ENCODE measurements at places on chromosomes 16 and 17.

GRCh38 chr16:65308506-65308905 lies 186.6 kb upstream of the CDH11 start:
- DNase-seq = no peak

GRCh38 chr16:11409398-11409797 lies 64.1 kb downstream of the RMI2 start:
- no peak for DNase-seq

GRCh38 chr16:84599521-84600202 lies 18.2 kb downstream of the COTL1 start:
- DNase-seq = peak; percentile 54

GRCh38 chr17:31559584-31560501 lies 168.4 kb downstream of the RAB11FIP4 start:
- DNase-seq = no peak

- DNase-seq = no peak
Measured at GRCh38 chr17:66313325-66313724, 10.9 kb downstream of the PRKCA start.

DNA sequence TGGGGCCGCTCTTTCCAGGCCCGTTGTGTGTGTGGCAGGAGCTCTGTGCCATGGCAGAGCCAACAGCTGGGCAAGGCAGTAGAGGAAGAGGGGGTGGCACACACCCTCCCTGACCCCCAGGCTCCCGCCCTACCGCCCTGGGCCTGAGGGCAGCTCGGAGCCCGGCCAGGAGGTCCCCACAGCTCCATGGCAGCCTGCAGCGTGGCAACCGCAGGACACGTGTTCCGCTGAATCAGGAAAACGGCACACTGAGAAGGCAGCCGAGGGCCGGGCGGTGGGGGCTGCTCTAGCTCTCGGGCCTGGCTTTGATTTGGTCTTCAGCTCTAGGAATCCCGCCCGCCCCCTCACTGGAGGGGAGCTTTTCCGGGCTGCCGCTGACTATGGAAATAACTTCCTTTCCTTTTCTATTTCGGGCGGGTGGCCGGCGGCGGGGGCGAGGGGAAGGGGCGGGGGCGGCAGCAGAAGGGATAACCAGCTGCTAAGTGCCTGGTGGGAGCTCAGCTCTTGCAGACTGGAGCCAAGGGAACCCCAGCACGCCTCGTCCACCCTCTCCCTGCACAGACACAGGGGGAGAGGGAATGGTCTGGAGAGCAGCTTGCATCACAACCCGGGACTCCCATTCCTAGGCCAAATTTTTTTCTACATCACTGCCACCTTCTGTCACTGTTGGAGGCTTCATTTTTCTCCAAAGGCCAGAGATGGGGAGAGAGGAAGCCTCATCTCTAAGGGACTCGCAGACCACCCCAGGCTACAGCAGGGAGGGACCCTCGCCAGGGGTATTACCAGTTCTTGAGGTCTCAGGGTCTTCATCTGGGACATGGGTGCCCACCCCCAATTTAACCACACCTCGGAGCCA lies 24.8 kb upstream of the MRPS23 start:
- peak; percentile 32 for DNase-seq

- DNase-seq = no peak
Measured at GRCh38 chr17:40063901-40064531, 1.3 kb downstream of the THRA start.

DNA sequence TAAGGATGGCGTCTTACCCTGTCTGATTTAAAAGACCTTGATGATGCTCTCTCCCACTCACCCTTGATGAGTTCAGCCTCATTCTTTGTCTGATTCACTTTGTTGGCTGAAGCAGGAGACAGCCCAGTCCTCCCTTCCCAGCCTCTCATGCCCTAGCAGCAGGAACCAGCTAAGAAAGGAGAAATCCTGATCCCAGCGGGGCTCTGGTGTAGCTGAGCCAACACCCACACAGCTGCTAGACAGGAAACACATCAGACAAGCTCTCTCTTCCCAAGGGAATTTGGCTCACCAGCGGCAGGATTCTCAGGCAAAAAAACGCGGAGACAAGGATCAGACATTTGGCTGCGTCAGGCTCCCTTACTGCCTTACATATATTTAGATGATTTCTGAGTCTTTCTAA lies 211.5 kb downstream of the CDH11 start:
- DNase-seq = no peak

DNA sequence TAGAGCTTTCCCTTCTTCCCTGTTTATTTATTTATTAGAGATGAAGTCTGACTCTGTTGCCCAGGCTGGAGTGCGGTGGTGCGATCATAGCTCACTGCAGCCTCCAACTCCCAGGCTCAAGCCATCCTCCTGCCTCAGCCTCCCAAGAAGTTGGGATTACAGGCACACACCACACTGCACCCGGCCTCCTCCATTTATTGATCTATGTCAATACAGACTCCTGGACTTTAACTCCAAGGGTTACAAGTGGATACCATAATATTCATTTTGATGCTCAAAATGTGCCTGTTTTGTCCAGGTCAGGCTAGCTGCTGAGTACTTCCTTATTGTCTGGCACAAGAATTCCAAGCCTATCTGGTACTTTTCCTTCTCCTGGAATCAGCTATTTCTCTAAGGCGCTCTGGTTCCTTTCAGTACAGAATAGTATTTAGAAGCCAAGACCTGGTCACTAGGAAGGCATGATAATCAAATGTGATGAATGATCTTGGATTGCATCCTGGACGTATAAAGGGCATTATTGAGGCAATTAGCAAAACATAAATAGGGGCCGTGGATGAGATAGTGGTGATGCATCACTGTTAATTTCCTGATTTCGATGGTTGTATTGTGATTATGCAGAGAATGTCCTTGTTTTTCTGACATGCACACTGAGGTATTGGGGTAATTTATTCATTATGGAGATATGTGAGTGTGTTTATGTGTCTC lies 21.7 kb downstream of the IL4R start:
- no peak for DNase-seq

- DNase-seq = no peak
Measured at GRCh38 chr16:73166947-73167550, 119.1 kb upstream of the ZFHX3 start.

DNA sequence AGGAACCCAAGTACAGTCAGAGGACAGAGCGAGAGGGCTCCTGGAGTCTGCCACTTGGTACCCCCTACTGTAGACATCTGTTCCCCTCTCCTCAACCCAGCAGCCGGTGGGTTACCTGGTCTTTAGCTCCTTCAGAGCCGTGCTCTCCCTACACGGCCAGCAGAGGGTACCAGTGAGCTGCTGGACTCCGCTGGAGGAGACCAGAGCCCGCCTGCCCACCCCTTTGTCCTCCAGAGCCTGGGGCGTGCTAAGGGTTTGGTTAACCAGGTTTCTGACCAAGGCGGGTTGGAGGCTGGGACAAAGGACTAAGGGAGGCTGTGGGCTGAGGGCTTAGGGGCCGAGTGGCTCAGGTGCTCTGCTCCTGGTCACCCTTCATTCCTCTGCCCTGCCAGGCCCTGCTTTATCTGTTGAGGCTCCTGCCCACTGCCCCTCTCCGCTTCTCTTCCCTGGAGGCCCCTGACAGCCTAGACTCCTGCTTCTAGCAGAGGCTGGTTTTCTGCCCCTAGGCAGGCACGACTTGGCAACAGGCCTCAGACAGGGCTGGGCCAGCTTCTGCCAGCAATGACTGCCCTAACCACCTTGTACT lies 2.7 kb upstream of the HSD11B2 start:
- DNase-seq = no peak

GRCh38 chr16:68529931-68530701 lies 9.0 kb upstream of the ZFP90 start:
- peak; percentile 89 for DNase-seq

DNA sequence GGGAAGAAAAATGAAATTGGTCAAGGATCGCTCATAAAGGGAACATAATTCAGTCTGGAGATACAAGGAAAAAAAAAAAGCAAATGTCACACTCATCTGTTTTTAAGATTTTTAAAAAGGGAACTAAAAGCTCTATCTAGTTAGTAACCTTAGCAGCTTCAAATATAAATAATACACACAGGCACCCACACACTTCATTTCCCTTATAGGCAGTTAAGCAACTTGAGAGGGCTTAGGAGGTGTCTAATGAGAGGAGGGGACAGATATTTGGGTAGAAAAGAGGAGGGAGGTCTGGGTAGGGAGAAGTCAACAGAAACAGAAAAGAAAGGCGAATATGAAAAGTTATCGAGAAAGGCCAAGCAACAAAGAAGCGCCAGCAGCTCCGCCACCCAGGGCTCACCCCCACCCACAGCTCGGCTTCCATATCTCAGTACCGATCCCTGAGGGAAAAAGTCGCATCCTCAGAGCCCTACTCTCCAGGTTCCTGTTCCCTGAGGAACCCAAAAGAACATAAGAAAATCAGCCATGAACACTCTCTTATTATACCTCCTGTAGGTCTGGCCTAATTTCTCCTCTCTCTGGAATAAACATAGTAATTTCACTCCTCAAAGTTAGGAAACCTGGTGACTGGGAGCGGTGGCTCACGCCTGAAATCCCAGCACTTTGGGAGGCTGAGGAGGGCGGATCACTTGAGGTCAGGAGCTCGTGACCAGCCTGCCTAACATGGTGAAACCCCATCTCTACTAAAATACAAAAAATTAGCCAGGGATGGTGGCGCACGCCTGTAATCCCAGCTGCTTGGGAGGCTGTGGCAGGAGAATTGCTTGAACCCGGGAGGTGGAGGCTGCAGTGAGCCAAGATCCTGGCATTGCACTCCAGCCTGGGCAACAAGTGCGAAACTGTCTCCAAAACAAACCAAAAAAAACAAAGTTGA lies 69.6 kb upstream of the RCVRN start:
- no peak for DNase-seq

DNA sequence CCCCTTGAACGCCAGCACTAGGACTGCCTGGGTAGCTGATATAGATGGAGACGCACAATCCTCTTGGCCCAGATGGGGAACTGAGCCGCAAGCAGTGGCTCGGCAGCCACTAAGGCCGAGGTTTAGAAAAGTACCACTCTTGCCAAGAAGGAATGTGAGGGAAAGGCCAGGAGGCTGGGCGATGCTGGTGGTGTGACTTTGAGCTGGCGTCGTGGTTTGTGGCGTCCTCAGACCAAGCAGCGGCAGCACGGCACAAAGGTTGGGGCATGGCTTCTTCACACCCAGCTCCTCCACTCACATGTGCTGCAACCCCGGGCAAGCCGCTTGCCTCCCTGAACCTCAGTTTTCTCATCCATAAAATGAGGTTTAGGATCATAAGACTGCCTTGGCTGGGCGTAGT lies 15.6 kb downstream of the DCAKD start:
- DNase-seq = no peak

DNA sequence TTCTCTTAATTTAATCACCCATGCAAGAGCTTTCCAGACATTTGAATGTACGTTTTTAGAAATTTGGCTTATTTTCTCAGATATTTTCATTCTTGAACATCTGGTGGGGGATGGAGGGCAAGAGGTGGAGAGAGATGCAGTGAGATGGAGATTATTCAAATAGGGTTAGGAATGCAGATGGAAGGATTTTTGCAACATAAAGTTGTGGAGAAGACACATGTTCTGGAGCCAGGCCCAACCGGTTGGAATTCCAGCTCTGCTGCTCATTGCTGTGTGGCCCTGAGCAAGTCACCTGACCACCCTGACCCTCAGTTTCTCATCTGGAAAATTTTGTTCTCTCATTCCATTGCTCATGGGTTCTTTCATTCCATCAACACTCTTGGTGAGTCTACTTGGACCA lies 66.9 kb downstream of the IRX3 start:
- DNase-seq = no peak

DNA sequence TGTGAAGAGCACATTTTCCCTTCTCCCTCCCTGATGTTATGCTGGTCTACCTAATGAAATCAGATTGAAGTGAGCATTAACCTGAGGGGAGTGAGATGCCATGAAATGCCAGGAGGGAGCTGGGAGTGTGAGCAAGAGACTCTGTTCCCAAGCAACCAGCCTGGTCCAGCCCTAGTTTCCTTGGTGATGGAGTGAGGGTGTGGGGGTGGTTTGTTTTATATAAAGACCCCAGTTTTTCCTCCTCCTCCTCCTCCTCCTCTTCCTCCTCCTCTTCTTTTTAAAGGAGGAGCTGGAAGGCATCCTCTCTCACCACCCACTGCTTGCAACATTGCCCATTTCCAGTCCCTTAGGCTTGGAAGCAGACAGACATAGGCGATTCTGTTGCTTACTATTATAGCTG lies 97.1 kb downstream of the DNAH3 start:
- DNase-seq = no peak

GRCh38 chr17:58268774-58269556 lies 11.8 kb downstream of the MPO start:
- no peak for DNase-seq

DNA sequence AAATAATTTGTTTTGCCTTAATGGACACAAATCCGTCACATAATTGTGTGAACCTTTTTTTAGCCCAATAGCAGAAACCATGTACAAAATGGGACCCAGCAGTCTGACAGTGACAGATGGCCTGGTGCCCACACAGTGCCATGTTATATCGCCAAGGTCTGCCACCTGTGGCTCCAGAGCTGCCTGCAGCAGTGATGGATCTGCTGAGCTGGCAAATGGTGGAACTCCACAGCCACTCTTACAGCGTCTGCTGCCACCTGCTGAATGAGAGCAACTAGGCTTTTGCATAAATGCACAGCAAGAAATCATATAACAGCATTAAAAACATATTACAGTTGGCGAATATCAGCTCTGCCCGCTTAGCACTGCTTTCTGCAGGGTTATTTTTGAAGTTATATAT lies 59.4 kb downstream of the NUP93 start:
- no peak for DNase-seq

GRCh38 chr17:63697341-63698286 lies 2.3 kb downstream of the LIMD2 start:
- DNase-seq = peak; percentile 56

GRCh38 chr16:15034266-15035162 lies 21.4 kb downstream of the NTAN1 start:
- DNase-seq = no peak

- DNase-seq = no peak
Measured at GRCh38 chr17:4449736-4450135, 16.0 kb downstream of the SPNS3 start.

- no peak for DNase-seq
Measured at GRCh38 chr16:2464333-2464732, 4.4 kb downstream of the TEDC2 start.

DNA sequence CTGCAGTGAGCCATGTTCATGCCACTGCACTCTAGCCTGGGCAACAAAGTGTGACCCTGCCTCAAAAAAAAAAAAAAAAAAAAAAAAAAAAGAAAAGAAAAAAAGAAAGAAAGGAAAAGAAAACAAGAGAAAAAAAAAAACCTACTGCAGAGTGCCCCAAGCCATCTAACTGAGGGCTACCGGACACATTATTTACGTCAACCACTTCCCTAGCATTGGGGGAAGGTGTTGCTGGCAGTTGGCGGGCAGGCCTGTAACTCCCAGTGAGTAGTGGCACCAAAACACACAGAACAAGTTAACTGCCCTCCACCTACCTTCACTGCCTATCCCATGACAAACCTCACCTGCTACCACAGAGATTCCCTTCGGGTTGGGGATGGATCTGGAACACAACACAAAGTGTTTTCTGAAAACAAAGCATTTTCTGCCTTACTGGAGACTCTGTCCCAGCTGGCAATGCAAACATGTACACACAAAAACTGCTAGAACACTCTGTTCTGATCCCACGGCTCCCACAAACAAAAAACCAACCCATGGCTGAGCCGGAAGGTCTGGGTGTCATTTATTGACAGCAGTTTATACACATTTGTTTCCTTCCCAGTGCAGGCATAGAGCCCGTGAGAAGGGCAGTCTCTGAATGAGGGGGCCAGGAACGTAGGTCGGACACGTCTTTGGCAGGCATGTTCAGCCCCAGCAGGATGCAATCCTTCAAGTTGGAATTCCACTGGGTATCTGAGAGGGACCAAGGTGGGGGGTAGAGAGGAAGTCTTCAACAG lies 11.0 kb downstream of the PHB1 start:
- DNase-seq = no peak

Data from stimulated activated CD4-positive, alpha-beta T cell treated with anti-CD3 and anti-CD28 coated beads, Interleukin-12 subunit alpha, Interleukin-12 subunit beta, amount 100 ng/mL, for 24 hours (primary cell).